Activated CD4-positive, alpha-beta T cell treated with anti-CD3 and anti-CD28 coated beads, Interleukin-2, amount 50 U/mL, for 1 hour (primary cell): ENCODE measurements at places on chromosomes 4 and X.

GRCh38 chr4:150265806-150266205 lies 187.6 kb downstream of the DCLK2 start:
- no peak for DNase-seq

DNA sequence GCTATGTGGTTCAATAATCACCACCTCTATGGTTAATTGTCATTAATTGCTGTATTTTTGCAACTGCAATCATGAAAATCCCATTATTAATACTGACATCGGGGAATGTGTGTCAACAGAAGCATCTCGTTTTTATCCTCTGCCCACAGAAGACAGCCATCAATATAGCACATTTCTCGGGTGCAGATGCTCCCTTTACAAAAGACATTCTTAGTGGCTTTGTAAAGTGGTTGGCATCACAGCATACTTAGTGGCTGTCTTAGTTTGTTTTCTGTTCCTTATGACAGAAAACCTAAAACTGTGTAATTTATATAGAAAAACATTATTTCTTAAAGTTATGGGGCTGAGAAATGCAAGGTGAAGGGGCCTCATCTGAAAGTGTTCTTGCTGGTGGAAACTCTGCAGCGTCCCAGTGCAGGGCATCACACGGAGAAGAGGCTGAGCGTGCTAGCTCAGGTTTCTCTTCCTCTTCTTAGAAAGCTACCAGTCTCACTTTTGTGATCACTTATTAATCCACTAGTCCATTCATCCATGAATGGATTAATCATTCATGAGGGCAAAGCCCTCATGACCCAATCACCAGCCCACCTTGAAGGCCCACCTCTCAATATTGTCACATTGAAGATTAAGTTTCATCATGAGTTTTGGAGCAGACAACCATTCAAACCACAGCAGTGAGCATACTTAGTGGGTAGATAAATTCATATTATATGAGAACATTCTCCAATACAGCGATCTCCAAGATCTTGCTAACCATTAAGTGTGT lies 1067.7 kb upstream of the PABPC4L start:
- DNase-seq = no peak

DNA sequence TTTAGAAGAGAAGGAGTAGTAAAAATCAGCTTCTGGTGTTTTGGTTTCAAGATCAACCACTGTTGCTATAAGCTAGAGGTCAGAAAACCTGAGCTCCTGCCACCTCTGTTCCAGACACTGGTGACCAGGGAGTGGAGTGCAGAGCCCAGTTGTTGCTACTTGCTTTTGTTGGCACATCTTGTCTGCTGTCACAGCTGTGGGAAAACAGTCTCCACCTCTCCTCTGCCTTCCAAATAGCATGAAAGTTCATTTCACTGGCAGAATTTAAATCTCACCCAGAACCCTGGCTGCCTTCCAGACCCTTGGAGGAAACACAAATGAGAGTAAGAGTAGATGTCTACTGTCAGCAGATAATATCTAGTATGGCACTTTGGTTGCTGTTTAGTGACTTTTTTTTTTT lies 297.5 kb upstream of the KLF3 start:
- DNase-seq = no peak

GRCh38 chrX:275967-276580 lies 5.1 kb upstream of the PLCXD1 start:
- DNase-seq = peak; percentile 35

GRCh38 chrX:155027509-155028066 lies 944 bp downstream of the FUNDC2 start:
- DNase-seq = no peak

GRCh38 chr4:80243274-80244018 lies 23.0 kb upstream of the FGF5 start:
- DNase-seq = no peak

- DNase-seq = no peak
These were observed 111.7 kb upstream of the TAPT1 start for GRCh38 chr4:16337936-16338335.

GRCh38 chr4:59728496-59728895 lies 1471.6 kb upstream of the ADGRL3 start:
- no peak for DNase-seq

- DNase-seq = no peak
These were observed 38.6 kb downstream of the UNC5C start for GRCh38 chr4:95510145-95510544.

DNA sequence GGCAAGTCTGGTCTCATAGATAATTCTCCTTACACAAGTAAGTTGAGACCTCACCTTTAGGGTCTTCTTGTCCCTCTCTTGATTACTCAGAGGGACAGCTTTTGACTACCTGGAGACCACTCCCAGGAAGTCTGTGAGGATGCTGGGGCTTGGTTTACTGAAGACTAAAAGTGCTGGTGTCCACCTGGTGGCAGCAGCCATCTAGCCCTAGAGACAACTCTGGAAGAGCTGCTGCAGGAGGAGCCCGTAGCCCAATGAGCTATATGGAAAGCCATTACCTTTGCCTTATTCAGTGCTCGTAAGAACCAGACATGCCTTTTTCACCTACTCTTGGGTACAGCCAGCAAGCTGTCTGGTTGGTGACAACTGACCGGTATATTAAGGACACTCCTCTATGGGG lies 7.3 kb downstream of the FGFBP2 start:
- no peak for DNase-seq

DNA sequence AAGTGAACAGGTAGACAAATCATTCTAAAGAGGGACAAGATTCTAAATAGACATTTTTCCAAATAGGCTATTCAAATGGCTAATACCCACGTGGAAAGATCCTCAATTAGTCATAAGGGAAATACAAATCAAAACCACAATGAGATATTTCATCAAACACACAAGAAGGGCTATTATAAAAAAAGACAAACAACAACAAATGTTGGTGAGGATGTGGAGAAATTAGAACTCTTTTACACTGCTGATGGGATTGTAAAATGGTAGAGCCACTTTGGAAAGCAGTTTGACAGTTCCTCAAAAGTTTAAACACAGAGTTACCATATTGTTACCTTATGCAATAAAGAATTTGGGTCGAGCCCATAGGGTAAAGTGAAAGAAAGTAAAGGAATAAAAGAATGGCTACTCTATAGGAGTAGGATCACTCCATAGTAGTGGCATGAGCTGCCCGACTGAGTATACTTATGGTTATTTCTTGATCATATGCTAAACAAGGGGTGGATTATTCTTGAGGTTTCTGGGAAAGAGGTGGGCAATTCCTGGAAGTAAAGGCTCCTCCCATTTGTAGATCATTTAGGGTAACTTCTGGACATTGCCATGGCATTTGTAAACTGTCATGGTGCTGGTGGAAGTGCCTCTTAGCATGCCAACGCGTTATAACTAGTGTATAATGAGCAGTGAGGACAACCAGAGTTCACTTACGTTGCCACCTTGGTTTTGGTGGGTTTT lies 58.9 kb upstream of the FAM9C start:
- DNase-seq = no peak

- no peak for DNase-seq
These were observed 19.5 kb downstream of the TMPRSS11E start for GRCh38 chr4:68466751-68467150.

DNA sequence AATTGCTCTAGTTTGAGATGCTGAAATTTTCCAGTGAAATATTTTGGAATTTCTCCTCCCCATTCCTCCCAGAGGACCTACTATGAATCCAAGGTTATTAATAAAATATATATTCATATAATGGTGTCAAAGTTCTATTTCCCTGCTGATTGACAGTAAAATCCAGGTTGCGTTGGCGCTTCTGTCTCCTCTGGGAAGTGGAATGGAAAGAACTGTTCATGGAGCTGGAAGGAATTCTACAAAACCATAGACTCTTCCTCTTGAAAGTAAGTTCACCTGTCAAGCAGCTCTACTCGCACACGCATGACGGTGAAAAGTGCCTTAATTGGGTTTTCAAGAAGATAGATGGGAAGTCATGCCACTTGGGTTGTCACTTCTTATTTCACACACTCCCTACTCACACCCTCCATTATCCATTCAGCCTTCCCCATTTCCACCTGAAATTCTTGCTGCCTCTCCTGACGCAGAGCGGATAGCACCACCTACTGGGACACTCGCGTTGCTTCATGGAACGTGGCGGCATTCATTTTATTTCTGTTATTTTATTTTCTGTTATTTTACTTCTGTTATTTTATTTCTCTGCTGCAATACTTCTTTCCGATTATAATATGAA lies 351.6 kb downstream of the NLGN4X start:
- no peak for DNase-seq

DNA sequence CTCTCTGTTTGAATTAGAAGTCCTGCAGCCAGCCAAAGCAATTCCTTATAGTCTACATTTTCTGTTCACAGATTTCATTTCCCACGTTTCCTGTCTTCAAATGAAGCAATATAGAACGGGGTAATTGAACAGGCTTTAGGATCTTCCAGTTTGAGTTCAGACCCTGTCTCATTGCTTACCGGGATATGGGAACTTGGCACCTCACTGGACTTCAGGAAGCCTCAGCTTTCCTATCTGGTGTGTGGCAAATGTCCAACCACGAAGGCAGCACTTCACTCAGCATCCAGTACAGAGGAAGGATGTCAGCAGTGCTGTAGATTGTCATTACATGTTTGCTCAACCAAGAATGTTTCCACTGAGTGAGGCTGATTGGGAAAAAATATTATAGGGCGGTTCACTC lies 271.1 kb upstream of the ZFP42 start:
- no peak for DNase-seq

- no peak for DNase-seq
These were observed 375.2 kb downstream of the MAGEE1 start for GRCh38 chrX:76802708-76803107.

DNA sequence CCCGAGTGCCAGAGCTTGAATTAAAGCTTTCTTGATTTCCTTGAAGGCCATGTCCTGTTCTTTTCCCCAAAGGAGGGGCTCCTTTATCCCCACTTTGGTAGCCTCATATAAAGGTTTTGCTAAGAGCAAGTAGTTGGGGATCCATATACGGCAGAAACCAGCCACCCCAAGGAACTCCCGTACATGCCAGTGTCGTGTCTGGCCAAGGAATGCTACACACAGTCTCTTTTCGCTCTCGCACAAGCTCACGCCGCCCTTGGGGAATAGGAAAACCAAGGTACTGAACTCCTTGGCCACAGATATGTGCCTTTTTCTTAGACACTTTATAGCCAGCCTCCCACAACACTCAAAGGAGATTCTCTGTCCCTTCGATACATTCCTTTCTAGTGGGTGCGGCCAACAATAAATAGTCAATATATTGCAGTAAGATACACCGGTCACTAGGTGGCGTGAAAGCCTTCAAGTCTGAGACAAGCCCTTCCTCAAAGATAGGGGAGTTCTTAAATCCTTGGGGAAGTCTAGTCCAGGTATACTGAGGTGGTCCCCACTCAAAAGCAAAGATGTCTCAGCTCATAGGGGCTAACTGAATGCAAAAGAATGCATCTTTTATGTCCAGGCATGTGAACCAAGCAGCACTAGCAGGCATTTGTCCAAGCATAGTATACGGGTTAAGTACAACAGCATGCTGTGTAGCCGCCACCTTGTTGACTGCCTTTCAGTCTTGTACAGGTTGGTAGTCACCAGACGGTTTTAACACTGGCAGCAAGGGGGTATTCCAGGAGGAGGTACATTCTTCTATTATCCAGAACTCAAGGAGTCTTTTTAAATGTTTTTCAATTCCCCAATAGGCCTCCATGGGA lies 57.8 kb upstream of the XAGE1B start:
- DNase-seq = no peak

DNA sequence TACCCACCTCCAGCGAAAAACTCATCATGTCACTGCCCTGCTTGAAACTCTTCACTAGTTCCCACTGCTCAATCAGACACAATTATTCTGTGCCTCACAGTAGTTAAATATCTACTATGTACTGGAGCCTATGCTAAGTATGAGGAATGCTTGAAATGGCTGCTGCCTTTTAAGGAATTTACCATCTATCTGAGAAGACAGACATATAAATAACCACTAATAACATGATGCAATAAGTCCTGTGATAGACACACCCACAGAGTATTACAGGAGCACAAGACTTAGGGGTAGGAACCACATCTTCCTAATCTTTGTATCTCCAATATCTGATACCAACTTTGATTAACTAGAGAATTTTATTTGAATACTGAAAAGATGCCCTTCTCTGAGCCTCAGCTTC lies 21.1 kb downstream of the SLC25A53 start:
- DNase-seq = no peak

DNA sequence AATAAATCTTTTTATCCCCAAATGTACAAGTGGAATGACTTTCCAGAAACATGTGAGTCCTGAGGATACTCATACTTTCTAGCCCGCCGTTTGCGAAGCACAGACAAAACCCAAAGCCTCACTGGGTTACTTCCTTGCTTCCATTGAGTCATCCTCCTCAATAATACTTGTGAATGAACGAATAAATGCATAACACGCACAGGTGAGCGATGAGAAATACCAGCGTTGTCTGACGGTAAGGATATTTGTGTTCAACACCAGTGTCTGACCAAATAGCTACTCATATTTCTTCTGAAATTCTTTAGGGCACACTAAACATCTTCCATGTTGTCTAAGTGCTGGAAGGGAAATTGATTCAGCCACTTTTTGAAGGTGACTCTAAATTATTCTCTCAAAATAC lies 36.0 kb downstream of the CCNG2 start:
- DNase-seq = no peak

GRCh38 chr4:39820186-39820585 lies 122.2 kb downstream of the UBE2K start:
- no peak for DNase-seq

- no peak for DNase-seq
These were observed 174.5 kb upstream of the C1QTNF7 start for GRCh38 chr4:15253349-15253748.

DNA sequence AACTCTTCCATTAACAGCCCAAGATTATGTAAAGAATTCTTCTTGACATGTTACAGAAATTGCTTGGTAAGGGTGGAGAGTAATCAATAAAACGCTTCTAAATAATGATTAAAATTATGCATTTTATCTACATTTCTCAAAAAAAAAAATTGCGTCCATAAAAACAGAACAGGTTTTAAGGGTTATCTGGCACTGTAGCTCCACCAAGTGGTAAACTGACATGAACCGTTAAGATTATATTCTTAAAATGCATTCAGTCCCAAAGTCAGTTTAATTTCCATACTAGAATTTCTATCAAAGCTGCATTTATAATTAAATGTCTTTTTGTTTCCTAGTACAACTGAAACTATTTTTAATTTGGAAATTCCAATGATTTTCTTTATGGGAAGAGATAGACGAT lies 214.0 kb upstream of the UGT8 start:
- no peak for DNase-seq

- DNase-seq = peak; percentile 31
These were observed 18.0 kb downstream of the FAM9A start for GRCh38 chrX:8783097-8783713.
